HuH-7 (cell line): ENCODE measurements at places on chromosomes 3 and 15.

DNA sequence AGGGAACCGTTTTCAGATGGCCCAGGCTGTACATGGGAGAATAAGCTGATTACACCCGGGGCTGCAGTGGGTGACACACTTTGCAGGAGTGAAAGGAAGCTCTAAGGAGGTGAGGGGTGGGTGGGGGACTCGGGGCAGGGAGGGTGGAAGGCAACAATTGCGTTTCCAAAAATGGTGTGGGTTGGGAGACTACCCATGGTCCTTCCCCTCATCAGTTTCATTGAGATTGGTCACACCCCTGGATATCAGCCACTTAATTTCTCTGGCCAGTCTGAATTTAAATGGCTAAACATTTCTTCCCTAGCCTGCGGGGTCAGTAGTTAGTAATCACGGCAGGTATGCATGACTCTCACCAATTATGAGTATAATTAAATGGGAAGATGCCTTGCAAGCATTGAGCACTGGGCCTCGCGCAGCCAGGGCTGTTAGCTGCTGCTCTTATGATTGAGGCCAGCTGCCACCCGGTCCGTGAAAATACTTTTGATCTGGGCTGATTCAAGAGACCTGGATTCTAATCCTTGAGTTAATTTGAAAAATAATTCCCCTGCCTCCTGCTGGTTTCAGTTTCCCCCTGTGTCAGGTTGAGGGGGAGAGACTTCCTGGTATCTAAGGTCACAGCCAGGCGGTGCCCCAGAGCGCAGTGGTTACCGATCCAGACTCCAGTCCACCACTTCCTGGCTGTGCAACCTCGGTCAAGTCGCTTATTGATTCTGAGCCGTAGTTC, 23.3 kb downstream of the SLC6A6 start:
- no peak for DNase-seq

GRCh38 chr3:30646961-30647752, 40.8 kb downstream of the TGFBR2 start:
- DNase-seq, result no peak

DNA sequence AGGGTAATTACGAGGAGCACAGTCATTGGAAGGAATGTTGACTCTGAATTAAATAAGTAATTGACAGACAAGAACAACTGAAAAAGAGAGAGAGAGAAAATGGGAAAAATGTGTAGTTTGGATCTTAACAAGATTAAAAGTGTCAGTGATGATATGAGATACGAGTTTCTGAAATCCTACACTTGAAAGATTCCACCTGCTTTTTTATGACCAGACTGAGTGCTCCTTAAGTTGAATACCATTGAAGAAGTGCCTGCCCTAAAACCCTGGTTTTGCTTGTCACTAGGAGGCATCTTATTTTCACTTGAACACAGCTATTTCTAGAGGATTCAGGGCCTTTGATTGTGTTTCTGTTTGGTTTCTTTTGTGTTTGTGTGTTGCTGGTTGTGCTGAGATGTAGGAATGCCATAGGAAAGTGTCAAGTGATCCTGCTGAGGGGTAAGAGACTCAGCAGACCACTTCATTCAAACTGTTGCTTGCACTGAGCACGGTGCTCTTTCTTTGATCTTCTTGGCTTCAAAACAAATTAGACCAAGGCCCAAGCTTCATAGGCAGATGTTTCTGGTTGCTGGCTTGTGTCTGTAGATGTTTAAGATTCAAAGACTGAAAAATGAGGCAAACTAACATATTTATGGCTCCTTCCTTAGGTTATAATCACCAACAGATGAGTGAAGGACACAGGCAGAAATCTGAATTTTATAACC, 17.2 kb upstream of the ABHD10 start:
- DNase-seq, result no peak

GRCh38 chr3:12929801-12930200, 88.4 kb upstream of the RPL32 start:
- DNase-seq, result no peak

GRCh38 chr3:73727117-73727821, 102.5 kb upstream of the PDZRN3 start:
- no peak for DNase-seq

- no peak for DNase-seq
These were observed 249.9 kb downstream of the ROBO1 start for GRCh38 chr3:79517766-79518413.

GRCh38 chr3:195140816-195141793, 129.9 kb downstream of the XXYLT1 start:
- DNase-seq, result no peak

DNA sequence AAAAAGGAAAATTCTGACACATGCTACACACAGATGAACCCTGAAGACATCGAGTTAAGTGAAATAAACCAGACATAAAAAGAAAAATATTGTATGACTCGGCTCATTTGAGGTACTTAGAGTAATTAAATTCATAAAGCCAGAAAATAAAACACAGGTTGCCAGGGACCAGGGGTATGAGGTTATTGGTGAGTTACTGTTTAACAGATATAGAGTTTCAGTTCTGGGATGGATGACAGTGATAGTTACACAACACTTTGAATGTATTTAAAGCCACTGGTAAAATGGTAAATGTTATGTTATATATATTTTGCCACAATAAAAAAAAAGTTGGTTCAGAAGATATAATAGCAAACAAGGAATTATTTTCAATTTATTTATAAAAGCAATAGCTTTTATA, 436.1 kb upstream of the WNT5A start:
- DNase-seq, result no peak

DNA sequence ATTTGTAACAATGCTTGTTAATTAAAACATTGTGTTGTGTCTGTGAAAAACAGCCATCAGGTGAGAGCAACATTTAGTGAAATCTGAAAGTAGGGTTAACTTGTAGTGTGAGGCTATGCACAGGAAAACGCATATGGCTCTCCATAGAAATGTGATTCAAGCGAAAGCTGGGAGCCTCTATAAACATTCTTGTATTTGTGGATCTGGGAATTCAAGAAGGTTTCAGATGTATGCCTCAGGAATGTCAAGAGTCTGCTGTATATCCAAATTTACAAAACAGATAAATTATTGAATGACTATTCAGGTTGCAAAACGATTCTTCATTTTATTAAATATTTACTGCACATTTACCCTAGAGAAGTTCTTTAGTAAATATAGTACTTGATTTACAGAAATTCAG, 166.0 kb downstream of the THSD4 start:
- no peak for DNase-seq

DNA sequence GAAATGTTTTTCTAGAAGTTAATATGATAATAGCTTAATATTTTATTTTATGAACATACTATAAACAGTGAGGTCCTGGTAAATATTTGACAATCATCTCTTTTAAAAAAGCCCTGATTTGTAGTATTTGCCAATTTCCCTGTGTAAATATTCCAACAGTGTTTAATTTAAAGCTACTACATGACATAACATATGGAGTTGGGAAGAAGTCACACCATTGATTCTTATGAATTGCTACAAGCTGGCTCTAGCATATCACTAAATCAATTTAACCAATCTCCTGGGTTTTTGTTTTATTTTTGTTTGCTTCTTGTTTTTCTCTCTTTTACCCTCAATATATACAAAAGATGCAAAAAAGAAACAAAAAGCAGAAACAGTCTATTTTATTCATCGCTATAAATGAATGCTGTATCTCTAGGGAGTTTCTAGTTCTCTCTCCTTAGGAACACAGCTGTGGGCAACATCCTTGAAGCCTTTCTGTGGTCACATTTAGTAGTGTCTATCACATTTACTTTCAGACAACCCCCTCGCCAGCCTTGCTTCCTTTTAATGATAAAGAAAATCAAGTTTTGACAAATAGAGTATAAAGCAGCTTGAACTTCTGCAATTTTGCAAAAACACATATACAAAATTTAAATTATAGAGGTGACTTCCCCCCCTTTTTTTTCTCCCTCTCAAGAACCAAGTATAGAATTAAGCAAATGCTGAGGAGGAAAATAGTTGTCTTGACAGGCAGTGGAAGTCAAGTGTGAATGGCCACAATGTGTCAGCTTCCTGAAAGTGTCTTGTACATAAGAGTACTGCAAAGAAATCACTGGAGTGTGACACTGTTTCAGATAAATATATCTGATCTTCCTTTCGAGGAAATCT, 21.4 kb downstream of the CCR1 start:
- no peak for DNase-seq

DNA sequence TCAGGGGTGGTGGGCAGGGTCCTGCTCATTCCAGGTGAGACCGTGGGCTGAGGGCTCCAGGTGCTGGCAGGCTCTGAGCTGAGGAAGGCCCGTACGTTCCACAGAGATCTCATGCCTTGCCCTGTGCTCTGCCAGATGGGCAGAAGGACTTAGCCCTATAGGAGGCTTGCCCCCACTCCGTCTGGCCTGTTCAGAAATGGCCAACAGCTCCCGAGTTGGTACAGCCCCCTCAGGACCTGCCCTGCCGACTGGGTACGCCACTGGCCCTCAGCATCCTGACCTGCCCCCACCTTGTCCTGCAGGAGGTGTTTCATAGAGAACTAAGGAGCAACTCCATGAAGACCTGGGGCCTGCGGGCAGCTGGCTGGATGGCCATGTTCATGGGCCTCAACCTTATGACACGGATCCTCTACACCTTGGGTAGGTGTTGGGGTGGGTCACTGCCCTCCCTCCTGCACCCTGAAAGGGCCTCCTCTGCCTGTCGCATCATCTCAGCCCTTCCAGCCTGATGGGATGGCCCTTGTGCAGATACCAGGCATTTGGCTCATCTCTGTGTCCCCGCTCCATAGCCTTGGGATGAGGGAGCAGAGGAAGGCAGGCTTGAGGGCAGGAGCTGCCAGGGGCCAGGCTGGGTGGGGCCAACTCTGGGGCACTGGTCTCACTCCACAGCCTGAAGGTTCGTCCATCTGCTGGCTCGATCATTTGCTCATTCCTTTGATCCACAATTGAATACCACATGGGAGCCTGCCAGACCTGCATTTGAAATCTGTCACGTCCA, 14.2 kb downstream of the TMEM43 start:
- no peak for DNase-seq

GRCh38 chr3:149419816-149420215, 42.4 kb upstream of the TM4SF1 start:
- no peak for DNase-seq

GRCh38 chr3:143036557-143036956, 35.2 kb downstream of the U2SURP start:
- DNase-seq, result no peak

DNA sequence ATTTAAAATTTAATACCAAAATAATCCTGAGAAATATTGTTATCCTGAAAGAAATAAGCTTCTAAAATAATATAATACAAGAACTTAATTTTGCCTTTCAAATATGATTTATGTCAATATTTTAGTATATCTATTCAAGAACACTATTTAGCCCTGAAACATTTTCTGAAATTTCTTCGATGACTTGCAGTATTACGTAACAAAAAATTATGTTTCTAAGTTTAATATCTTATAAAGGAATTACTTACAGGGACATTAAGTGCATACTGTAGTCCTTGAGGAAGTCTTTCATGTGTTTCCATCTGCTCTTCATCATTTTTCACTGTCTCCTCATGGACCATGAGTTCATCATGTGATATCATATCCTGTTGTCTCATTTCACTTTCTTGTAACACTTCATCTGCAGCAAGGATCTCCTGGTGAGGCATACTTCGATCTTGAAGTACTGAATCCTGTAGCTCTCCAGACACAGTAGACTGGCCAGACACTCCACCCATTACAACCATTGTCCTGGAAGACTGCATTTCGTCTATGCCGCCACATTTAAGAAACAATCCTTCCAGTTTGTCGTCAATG, 62.0 kb downstream of the ZNF148 start:
- no peak for DNase-seq

DNA sequence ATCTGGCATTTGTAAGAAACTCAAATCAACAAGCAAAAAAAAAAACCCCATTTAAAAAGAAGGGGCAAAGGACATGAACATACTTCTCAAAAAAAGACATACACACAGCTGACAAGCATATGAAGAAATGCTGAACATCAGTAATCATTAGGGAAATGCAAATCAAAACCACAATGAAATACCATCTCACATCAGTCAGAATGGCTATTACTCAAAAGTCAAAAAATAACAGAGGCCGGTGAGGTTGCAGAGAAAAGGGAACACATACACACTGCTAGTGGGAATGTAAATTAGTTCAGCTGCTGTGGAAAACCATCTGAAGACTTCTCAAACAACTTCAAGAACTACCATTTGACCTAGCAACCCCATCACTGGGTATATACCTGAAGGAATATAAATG, 199.4 kb upstream of the THBS1 start:
- no peak for DNase-seq

GRCh38 chr3:66738625-66739365, 238.0 kb upstream of the LRIG1 start:
- DNase-seq, result no peak

GRCh38 chr15:93300796-93301195, 211.8 kb upstream of the RGMA start:
- DNase-seq, result no peak

- no peak for DNase-seq
These were observed 140.4 kb downstream of the RORA start for GRCh38 chr15:61088675-61089074.

GRCh38 chr3:176926034-176926433, 271.2 kb downstream of the TBL1XR1 start:
- DNase-seq, result no peak

DNA sequence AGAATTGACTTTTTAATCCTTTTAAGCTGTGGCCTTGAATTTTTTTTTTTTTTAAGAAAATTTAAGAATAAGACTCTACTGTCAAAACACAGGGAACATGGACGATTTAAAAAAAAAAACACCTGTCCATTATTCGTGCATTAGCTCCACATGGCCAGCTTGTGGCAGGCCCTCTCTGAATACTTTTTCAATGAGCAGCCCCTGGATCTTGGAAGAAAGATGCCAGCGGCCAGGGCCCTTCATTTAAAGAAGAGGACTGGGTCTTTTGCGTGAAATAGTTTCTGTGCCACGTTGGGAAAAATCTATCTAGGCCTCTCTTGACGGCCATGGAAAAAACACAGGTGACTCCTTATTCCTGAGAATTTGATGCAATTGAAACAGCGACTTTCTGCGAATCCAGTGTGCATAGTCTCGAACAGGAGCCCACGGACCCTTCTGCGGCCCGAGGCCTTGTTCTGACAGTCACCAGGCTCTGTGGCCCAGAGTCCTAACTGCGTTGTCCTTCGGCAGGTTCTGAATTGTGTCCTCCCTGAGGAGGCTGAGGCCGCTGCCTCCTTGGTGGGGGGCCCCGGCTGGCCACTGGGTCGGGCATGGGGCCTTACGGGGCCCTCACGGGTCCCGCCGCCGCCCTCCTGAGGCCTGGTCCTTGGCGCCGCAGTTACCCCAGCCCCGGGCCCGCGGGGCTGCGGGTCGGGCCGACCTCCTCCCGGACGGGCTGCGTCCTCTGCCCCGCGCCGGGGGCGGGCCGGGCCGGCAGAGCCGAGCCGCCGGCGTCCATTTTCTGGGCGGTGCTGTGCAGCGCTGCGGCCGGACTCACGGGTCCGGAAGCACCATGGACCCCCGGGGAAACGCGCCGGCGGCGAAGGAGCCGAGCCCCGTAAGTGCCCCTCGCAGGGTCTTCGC, 33.5 kb downstream of the ZBTB38 start:
- no peak for DNase-seq

DNA sequence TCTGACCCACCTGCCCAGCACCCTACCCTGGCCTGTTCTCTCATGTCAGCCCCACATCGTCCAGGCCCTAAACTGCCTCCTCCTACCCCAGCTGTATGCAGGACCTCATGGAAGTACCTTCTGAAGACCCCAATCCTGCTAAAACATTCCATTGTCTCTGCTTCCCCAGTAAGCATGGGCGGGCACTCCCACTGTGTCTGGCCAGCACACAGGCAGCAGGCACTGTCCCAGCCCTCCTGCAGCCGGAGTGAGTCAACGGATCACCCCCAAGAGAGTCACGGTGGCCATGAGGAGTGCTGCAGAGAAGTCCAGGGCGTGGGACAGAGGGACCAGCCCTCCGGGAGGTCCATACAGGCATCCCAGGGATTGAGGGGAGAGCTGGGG, 36.4 kb upstream of the SLCO2A1 start:
- no peak for DNase-seq

- no peak for DNase-seq
These were observed 93.4 kb upstream of the UMPS start for GRCh38 chr3:124636863-124637296.
